ENCODE measurements at places on chromosomes 11 and 22.

- DNase-seq: no peak
Observed at GRCh38 chr11:78318321-78319114, 99.1 kb downstream of the GAB2 start.

DNA sequence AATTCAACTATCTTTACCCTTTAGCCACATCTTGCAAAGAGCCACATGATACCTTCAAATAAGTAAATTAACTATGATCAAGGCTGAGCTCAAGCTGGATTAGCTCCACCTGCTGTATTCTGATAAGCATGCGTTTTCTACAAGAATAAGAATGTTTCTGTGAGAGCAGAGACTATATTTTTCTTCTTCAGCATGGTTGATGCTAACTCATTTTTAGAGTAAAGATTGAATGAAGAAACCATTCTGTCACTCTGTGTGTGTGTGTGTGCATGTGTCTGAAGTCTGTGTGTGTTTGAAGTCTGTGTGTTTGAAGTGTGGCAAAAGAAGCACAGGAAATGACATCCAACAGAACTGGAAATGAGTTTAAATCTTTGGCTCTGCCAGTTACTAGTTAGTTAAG is 12.0 kb upstream of the LAYN start:
- DNase-seq: no peak

DNA sequence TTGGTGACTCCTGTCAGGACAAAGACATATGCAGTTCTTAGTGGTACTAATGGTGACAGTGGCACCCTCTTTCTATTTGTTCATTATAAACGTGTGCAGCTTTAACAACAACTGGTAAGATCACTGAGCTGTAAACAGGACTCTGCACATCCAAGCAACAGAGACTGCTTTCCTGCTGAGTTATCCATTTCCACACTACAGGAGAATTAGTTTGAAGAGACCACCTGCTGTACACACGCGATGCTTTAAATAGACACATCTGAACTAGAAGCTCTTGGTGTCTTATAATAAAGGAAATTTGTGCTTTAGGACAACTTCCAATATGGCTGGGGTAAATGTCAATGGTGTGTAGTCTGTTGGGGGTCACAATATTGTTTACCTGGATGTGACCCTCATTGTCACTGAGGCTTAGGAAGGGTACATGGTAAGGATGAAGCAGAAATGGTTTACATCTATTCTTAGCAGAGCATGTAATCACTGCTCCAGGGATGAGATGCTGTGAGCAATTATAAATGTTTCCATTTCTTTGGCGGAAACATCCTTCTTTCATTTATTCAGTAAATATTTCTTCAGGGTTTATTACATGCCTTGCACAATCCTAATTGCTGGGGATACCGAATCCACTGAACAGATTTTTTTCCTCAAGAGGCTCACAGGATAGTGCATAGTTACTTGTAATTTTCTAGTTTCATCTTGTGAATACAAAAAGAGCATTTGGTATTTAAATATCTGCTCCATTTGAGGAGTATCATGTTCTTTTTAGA is 354.0 kb upstream of the CCDC90B start:
- DNase-seq: no peak

GRCh38 chr11:33585586-33586209 is 114.9 kb downstream of the C11orf91 start:
- no peak for DNase-seq
